Stimulated activated naive CD4-positive, alpha-beta T cell treated with Interleukin-2 at 50 U/mL for 16 hours (primary cell): ENCODE measurements at places on chromosomes 2 and 18.

DNA sequence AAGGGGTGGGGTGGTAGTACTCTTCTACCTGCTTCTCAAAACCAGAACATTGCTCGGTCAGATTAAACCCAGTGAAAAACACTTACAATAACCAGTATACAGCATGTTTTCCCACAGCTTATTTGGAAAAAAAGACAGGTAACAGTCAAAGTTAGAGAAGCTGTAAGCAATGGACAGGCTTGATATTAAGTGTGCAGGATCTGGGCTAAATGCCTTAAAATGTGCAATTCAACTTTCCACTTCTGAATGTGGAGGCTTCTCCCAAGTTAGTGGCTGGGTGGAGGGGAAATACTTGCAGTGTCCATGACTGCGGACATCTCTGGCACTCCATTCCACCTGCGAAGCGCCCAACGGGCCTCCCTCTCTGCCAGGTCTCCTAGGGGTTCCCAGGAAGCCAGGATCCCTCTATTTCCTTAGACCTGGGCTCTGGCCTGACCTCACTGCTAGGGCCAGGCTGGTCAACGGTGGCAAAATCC, 5.3 kb downstream of the ZEB2 start:
- DNase-seq, result no peak

- no peak for DNase-seq
These were observed 30.3 kb upstream of the ZSWIM2 start for GRCh38 chr2:186879312-186879711.

GRCh38 chr2:85130407-85130806, 2.8 kb upstream of the TCF7L1 start:
- DNase-seq, result no peak

GRCh38 chr2:234839285-234839684, 112.5 kb upstream of the SH3BP4 start:
- no peak for DNase-seq

- DNase-seq, result no peak
These were observed 23.3 kb upstream of the ST3GAL5 start for GRCh38 chr2:85911814-85912692.

GRCh38 chr2:217735899-217736298, 266.9 kb downstream of the TNS1 start:
- DNase-seq, result no peak

- DNase-seq, result no peak
These were observed 1896.8 kb upstream of the CELF4 start for GRCh38 chr18:39462436-39462835.

- no peak for DNase-seq
These were observed 17.7 kb upstream of the CHN1 start for GRCh38 chr2:175022923-175023322.

DNA sequence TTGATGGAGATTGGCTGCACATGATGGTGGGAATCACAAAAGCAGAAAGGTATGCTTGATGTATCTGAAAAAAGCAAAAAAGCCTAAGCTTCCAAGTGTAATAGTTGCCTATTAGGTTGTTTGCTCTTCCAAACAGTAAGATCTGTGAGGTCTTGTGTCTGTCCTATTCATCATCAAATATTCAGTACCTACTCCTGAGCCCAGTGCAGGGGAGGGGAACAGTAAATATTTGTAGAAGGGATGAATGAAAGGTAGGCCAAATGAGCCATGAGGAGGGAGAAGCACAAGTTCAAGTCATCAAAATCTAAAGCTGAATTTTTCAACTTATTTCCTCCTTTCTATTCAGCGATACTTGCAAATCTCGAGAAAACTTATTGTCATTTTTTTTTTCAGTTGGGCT, 153.2 kb upstream of the ETAA1 start:
- DNase-seq, result no peak

DNA sequence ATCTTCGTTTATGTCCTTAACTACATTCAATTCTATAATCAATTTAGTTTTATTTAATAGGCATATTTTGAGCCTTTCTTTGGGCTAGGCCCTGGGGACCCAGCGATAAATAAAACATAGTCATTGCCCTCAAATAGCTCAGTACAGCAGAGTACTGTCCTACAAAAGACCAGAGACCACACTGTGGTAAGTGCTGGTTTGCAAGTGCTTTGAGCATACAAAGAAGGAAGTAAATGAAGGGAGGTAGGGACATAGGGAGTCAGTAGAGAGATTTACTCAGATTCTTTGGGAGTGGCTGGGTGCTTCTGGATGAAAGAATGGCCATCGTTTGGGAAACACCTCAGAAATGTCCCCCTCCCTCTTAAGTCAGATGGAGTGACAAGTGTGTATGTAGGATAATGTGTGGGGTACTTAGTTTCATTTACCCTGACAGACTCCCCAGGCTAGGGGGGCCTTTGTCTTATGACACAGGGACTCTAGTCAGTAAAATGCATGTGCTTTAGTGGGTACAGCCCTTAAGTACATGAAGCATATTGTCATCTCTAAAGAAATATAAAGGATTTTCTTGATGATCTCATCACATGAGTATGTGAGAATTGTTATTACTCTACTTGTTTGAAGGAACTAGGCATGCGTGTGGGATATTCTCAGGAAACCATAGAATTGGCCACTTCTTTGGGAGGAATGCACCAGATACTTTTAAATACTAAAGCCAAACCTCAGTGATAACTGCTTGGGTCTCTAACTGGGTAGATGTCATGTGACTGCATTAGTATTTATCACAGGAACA, 35.1 kb downstream of the MAPRE2 start:
- no peak for DNase-seq

- DNase-seq, result no peak
These were observed 15.2 kb downstream of the ASXL3 start for GRCh38 chr18:33593261-33593660.

GRCh38 chr18:48075707-48076093, 145.2 kb upstream of the SMAD2 start:
- no peak for DNase-seq

GRCh38 chr2:64367444-64368232, 86.3 kb upstream of the LGALSL start:
- no peak for DNase-seq

- DNase-seq, result no peak
These were observed 74.7 kb upstream of the ETAA1 start for GRCh38 chr2:67322353-67323001.
